ENCODE measurements at places on chromosomes 1 and 21.

- no peak for DNase-seq
Observed at GRCh38 chr1:93768380-93768863, 86.8 kb upstream of the BCAR3 start.

DNA sequence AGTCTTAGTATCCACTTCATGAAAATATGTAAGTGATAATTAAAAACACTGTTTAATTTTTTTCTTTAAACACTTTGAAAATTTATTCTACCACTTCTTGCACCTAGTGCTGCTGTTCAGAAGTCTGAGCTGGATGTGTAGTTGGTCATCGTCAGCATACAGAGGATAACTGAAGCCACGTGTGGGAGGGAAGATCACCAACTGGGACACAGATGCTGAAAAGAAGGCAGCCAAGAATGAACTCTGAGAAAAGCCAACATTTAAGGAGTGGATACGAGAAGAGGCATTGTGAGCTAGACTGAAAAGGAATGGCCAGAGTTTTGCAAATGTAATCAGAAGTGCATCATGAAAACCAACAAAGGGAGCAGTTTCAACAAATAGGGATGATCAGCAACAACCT is 24.6 kb upstream of the CLCA4 start:
- no peak for DNase-seq

DNA sequence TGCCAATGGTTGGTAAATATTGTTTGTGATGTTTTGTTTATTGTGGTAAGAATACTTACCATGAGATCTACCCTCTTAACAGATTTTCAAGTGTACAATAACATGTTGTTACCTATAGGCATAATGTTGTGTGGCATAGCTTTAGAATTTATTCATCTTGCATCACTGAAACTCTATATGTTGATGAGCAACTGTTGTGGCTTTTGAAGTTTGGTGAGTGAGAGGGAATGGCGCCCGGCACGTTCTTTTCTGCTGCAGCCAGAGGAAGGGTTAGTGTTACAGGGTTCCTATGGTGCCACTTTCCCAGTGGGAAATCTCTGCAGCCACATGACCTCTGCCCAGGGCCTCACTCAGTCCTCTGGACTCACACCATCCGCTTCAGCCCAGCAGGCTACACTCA is 342.5 kb upstream of the ADGRL2 start:
- DNase-seq: no peak

GRCh38 chr1:4010814-4011605 is 110.9 kb upstream of the C1orf174 start:
- no peak for DNase-seq

GRCh38 chr1:214448536-214448935 is 102.9 kb downstream of the PTPN14 start:
- DNase-seq: no peak

- DNase-seq: peak; percentile 37
Observed at GRCh38 chr1:51236531-51237350, 668 bp downstream of the RNF11 start.

DNA sequence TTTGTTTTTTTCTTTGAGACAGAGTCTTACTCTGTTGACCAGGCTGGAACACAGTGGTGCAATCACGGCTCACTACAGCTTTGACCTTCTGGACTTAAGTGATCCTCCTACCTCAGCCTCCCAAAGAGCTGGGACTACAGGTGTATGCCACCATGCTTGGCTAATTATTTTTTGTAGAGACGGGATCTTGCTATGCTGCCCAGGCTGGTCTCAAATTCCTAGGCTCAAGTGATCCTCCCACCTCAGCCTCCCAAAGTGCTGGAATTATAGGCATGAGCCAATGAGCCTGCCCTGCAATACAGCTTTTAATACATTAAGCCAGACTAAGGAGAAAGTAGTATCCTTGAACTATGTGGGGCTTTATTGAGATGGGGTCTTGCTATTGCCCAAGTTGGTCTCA is 16.6 kb upstream of the EXOSC10 start:
- DNase-seq: no peak

Measured in suppressor macrophage (primary cell).